Tibial nerve (tissue), 4 donors: ENCODE measurements at places on chromosomes 1 and 21. TPM values are rescaled to one million over a fixed set of nuclear protein-coding genes. Genes with fewer than 3 reads are reported as not detected.
A peak's percentile ranks its signal among the peaks of the same experiment; 100 is the strongest.

GRCh38 chr1:10692401-10693021 is 103.9 kb downstream of the CASZ1 start:
- no peak for DNase-seq

GRCh38 chr21:31908106-31909031 is 35.5 kb downstream of the HUNK start:
- no peak for DNase-seq

DNA sequence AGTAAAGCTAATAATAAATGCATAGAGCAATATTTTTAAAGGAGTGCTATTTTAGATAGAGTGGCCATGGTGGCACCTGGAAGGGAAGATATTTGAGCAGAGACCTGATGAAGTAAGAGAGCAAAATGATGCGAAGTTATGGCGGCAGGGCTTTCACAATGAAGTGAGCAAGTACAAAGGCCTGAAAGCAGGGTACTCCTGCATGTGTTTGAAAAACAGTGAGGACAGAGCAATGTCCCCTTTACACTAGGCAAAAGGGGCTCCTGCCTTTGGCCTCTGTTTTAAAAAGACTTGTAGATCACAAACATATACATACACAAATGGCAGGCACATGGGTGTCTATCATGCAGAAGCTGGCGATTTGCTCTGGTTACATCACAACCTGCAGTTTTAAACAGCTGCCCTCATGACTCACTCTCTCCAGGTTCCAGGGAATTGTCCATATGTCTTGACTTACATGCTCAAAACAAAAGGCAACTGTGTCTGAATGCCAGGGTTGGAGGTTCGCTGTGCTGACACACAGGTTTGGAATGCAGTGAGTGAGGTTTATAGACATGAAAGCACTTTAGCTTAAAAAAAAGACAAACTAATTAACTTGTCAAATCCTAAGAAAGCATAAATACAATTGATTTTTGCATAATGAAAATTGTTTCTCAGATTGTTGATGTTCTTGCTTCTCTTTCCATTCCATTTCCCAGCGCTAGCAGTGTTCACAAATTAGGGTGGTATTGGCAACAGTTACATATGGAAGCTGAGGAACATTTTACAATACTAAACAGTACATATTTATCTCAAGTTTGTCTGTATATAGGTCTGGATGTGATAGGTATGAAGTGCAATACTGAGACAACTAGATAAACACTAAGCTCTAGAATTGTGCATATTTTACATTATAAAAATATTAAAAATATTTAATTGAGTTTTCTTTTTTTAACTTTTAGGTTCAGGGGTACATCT is 313.9 kb downstream of the BARHL2 start:
- no peak for DNase-seq

- no peak for DNase-seq
Measured at GRCh38 chr1:109247401-109248365, 1.7 kb upstream of the CELSR2 start.

DNA sequence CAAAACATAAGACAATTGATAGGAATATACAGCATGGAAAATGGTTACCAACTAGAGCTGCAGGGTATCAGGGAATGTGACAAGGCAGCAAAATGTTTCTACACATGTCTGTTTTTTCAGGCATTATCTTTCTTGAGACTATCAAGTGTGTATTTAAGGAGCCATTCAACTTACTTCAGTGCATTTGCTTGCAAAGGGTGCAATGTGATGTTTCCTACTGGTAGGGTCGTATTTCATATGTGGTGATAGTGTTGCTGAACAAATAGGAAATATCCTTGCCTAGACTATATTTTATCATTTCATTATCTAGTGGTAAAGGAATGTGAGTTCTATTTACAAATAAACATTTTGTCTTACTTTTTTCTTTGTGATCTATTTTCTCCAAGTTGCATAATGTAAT is 42.4 kb downstream of the PTPRC start:
- no peak for DNase-seq

GRCh38 chr1:168801032-168801745 is 72.2 kb upstream of the DPT start:
- DNase-seq, result no peak

DNA sequence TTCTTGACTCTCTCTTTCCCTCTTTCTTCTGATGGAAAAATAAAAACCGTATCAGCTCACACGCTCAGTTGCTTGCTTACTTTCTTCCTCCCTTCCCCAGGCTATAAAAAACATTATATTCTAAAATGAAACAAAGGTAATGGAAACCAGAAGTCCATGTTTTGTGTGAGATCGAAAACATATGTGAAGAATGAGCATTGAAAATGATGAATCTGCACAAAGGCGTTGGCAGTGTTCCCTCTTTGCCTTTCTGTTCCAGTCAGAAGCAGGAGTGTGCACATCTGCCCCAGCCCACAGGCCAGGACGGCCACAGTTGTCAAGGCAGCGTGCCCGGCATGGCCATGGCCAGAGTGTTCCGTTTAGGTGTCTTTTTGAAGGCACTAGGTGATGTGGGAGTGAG is 185.3 kb upstream of the USP24 start:
- no peak for DNase-seq

DNA sequence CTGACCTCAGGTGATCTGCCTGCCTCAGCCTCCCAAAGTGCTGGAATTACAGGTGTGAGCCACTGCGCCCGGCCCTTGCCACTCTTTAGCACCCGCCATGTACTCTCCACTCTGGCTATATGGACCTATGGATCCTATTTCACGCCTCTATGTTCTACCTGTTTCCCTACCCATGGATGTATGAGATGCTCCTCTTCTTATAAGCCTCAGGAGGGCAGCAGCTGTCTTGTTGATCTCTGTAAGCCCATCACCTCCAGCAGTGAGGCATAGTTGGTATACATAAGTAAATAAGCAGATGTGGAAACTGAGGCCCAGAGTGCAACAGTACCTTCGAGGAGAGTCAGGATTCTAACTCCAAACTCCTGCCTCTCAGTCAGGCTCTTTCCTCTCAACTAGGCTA is 24.7 kb upstream of the ARTN start:
- DNase-seq, result no peak

DNA sequence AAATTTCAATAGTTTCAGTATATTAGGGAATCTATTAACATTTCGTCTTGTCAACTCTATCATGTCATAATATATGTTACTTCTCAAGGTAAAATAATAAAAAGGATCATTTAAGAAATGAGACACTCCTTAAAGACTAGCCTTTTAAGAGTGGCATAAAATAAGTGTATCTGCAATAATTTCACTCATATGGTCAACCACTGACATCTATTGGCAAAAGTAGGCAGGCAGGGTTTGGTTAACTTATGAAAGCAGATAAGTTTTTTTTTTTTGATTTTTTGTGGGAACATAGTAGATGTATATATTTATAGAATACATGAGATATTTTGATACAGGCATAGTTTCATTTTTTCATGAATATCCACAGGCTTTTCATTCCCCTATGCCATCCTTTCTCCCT is 5.5 kb upstream of the RGS21 start:
- no peak for DNase-seq

DNA sequence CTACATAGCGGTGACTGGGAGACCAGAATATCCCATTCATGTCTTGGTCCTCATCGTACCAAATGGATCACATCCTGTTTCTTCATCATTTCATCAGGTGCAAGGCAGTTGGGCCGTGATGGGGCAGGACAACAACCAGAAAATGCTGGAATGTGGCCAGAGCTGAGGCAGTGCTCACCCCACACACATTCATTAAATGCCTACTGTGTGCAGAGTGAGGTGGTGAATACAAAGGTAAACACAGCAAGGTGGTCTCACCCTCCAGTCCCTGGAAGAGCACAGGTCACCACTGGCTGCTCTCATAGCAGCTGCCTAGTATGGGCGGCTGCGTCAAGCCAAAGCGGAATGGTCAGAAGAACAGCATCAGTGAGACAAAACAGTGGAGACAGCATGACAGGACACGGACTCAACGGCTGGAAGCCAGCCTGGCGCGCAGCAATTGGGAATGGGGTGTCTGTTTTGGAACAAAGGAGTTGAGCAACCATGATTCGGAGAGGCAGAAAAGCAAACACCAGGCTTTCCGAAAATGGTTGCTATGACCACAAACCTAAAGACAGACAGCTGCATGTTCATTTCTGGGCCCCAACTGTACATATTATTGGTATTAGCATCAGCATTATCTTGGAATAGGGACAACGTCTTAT is 5.6 kb upstream of the ADAMTSL4 start:
- no peak for DNase-seq

DNA sequence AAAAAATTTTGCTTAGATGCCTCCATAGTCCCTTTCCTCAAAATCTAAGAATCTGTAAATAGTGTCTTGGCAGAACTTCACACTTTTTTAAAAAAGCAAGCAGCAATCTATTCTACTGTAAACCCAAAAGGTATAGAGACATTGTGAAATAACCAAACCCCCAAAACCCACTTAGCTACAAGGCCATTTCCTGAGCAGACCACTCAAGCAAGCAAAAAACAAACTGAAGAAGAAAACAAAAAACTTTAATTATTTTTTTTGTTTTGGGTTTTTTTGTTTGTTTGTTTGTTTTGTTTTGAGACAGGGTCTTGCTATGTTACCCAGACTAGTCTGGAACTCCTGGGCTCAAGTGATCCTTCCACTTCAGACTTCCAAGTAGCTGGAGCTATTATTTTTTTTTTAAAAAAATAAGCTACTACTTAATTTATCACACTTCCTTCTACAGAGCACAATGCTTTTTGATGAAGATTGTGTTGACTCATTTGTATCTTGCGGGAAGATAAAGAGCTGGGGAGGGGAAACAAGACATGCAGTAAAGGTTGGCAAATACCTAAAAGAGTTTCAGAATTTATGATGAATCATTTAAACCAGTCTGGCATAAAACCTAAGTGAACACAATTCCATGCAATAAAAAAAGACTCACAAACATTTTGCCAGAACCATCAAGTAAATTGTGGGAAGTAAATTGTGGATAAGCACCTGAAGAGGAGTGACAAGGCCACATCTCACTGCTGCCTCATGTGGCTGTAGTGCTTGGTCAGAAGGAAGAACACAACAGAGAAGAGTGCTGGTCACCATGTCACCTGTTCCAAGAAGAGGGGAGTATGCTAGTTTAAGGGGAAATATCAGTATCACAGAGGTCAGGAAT is 2.7 kb upstream of the PTPN22 start:
- no peak for DNase-seq

GRCh38 chr1:19064906-19065450 is 108.5 kb upstream of the IFFO2 start:
- no peak for DNase-seq

GRCh38 chr1:187648091-187648490 is 819.3 kb downstream of the PLA2G4A start:
- DNase-seq, result no peak

GRCh38 chr1:3323021-3323795 is 131.3 kb upstream of the ARHGEF16 start:
- DNase-seq, result no peak

DNA sequence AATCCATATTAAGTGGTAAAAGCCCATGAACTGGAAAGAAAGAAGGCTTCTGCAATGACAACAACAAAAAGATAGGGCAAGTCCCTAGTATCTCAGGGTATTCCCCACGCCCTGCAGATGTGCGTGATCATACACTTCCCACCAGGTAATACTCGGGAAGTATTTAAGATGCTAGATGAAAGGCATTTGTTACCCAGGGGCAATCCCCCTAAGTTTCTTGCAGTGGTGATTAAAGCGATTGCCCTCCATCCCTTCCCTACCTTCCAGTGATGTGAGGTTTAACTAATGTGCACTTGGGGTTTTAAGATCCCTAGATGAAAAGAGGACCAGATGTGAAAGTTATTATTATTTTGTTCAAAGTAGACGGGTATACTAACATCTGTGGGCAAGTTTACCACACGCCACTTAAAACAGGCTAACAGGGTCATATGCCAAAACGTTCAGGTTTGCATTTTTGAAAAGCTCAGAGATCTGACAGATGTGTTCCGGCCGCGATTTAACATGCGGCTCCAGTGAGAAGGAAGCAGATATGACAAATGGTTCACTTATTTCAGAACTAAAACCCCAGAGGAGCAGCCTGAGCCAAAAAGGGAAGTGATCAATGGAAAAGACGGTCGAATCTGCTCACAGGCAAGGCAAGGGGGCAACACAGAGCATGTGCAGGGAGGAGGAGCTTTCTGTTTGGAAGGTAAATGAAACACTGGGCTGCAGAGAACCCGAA is 17.4 kb downstream of the TIAM1 start:
- no peak for DNase-seq

DNA sequence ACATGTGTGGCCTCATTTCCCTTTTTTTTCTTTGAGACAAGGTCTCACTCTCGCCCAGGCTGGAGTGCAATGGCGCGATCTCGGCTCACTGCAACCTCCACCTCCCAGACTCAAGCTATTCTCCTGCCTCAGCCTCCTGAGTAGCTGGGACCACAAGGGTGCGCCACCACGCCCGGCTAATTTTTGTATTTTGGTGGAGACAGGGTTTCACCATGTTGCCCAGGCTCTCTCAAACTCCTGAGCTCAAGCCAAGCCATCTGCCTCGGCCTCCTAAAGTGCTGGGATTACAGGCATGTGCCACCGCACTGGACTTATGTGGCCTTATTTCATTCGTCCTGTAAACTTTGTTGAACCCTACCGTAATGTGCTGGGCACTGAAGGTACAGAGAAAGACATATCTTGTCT is 569 bp upstream of the WARS2 start:
- DNase-seq, result peak; percentile 10

DNA sequence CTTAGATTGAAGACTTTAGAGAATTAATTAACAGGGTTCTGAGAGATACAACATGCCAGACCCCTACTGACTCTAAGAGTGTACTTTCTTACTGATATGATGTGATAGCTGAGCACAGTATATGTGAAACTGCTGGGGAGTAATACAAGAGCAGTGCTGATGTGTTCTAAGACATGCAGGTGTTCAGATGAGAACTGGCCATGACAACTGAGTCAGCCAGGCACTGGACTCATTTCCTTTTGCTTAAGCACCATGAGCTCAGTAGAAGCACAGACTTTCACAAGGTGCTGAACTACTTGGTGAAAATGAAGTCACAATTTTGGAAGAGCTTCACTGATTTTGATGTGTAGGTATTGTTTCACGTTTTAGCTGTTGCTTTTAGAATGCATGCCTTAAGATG is 15.9 kb upstream of the POGZ start:
- no peak for DNase-seq

GRCh38 chr1:3236955-3237354 is 168.0 kb downstream of the PRDM16 start:
- DNase-seq, result no peak

MATN1 gene
- total RNA-seq, result not detected

ERMAP gene
- 4.1 TPM for total RNA-seq

SDE2 gene
- total RNA-seq, result 27.5 TPM
